ENCODE measurements at places on chromosomes 3 and 15.
A peak's percentile ranks its signal among the peaks of the same experiment; 100 is the strongest.

DNA sequence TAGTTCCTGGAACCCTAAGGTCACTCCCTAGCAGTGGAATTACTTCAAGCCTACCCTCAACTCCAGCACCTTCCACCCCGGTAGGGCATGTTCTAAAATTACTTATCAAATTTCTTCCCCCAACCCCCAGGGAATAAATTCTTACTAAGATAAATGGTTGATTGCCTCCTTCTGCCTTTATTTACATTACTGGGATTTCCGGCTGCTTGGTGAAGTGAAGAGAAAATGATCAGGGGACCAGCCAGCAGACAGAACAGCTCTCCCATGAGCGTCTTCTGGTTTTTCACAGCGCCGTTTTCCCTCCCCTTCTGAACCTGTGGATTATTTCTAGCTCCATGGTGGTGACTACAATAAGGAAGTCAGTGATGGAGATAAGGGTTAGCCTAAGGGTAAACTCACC lies 521.5 kb upstream of the PPP2R3A start:
- no peak for DNase-seq

DNA sequence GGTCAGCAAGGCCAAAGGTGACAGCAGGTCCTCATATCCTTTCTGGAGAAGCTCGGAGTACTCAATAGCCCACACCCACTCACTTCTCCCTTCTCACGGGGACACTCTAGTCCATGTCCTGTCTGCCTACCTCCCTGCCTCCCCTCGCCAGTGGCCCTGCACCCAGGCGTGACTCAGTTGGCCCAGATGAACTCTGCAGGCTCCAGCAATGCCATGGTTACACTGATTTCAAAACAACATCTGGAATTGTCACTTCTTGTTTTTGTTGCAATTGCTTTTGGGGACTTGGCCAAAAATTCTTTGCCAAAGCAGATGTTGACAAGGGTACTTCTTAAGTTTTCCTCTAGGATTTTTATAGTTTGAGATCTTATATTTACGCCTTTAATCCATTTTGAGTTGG lies 13.0 kb downstream of the IL16 start:
- DNase-seq = no peak

DNA sequence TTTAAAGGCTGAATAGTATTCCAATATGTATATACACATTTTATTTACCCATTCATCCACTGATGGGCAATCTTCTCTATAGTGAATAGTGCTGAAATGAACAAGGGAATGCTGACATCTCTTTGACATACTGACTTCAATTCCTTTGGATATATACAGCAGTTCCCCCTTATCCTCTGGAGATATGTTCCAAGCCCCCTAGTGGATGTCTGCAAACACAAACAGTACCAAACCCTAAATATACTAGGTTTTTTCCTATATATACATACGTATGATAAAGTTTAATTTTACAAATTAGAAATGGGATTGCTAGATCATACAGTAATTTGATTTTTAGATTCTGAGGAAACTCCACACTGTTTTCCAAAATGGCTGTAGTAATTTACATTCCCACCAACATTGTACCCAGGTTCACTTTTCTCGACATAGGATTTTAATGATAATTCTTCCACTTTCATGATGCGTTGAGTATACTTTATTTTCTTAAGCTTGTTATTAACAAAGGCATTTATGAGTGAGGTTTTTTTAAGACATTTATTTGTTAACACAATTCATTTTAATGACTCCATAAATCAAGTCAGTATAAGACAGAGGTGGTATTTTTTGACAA lies 38.2 kb downstream of the VPS13C start:
- DNase-seq = no peak

GRCh38 chr3:188449421-188449820 lies 295.5 kb downstream of the LPP start:
- DNase-seq = no peak

- DNase-seq = no peak
These were observed 197.3 kb downstream of the FHIT start for GRCh38 chr3:61053781-61054496.

DNA sequence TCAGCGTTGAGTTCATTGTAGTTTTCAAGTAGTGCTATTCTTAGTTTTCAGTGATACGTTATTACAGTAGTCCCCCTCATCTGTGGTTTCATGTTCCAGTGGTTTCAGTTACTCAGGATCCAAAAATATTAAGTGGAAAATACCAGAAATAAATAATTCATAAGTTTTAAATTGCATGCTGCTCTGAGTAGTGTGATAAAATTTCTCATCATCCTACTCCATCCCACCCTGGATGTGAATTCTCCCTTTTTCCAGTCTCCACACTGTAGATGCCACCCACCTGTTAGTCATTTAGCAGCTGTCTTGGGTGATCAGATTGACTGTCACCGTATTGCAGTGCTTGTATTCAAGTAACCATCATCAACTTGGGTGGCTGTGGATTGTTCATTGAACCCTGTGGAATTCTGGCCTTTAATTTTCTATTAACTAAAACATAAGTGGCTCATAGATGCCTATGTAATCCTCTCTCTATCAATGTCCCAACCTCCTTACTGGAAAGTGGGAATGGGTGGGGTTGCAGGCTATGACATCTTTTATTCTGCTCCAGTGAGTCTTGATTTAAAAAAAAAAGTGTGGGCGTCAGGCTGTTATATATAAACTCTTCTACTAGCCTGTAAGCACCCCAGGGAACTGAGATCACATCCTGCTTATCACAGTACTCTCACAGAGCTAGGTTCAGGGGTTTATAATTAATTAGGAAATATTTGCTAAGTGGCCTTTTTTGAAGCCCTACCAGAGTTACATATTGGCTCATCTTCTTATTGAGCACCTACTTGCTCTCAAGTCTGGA lies 97.5 kb downstream of the CFAP20DC start:
- DNase-seq = no peak

GRCh38 chr3:72811571-72811970 lies 36.7 kb downstream of the SHQ1 start:
- DNase-seq = no peak

DNA sequence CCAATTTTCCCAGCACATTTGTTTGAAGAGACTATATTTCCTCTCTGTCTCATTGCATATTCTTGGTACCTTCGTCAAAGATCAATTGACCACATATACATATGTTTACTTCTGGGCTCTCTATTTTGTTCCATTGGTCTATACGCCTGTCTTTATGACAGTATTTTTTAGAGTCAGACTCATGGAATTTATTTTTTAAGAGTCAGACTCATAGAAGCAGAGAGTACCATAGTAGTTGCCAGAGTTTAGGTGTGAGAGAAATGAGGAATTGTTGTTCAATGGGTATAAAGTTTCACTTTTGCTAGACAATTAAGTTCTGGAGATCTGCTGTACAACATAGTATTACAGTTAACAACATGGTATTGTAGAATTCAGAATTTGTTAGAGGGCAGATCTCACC lies 27.1 kb downstream of the PLA2G4F start:
- no peak for DNase-seq

GRCh38 chr15:63223463-63223862 lies 34.1 kb downstream of the RAB8B start:
- DNase-seq = no peak

DNA sequence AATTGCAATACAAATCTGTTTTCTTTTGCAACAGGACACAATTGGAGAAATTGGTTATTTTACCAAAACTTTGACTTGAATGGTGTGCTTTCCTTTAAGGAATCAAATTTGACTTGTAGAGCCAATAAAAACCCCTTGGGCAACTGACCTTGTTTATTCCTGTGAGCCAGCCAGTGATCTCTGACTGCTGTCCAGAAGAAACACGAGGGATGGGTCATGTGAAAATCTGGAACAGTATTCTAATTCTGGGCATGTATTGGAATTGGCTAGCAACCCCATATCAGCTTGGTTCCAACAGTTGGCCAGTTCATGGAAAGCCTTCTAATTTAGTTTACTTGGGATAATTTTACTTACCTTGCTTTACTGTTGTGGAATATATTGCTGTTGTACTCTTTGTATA lies 19.1 kb upstream of the HHATL start:
- no peak for DNase-seq

DNA sequence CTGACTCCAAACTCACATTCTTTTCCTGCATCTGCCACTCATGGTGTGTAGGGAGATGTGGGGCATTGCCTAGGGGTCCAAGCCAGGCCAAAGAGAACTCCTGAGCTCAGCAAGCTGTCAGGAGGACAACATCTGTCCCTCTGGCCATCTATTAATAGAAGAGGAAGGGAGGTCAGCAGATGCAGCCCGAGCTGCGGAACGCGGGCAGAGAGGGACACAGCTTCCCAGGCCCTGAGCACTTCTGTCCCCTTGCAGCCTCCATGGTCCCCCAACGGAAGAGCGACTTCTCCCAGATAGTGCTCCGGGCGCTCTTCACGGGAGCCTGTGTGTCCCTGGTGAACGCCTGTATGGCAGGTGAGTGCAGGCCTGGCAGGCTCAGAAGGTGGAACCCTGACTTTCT lies 37.3 kb upstream of the PDE8A start:
- no peak for DNase-seq

DNA sequence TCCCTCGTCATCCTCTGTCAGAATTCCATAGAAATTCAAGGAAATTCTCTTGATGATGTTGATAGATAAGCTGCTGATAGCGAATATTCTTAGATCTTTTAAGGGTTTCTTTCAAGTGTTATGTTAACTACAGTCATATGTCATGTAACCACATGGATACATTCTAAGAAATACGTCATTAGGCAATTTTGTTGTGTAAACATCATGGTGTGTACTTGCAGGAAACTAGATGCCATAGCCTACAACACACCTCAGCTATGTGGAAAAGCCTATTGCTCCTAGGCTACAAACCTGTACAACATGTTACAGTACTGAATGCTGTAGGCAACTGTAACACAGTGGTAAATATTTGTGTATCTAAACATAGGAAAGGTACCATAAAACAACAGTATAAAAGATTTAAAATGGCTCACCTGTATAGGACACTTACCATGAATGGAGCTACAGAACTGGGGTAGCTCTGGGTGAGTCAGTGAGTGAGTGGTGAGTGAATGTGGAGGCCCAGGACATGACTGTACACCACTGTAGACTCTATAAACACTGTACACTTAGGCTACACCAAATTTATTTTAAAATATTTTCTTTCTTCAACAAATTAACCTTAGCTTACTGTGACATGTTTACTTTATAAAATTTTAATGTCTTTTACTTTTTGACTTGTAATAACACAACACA lies 34.6 kb downstream of the GLDN start:
- peak; percentile 77 for DNase-seq

DNA sequence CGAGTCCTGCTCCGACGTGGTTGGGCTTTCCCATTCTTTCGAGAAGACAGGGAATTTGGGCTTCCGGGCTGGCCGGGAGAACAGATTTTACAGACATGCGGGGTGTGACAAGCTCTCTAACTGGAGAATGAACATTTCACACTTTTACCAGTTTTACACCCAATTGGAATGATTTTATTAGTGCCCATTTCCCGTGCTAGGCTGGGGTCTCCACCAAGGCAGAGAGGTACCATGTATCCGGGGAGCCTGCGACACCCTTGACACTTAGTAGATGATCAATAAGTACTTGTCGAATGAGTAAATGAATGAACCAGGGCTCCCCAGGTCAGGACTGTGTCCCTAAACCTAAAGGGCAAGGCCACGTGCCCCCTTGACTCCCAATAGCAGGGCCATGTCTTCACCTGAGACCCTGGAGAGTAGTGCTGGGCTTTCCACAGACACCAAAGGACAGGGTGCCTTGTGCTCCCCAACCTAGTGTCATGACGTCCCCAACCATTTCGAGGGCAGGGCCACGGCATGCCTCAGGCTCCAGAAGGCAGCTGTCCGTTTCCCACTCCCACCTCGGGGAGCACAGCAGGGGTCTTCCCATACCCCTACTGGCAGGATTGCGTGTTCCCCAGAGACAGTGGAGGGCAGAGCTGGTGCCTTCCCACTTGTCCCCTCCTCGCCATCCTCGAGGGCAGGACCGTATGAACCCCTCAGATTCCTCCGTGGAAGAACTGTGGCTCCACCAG lies 679 bp upstream of the MYD88 start:
- DNase-seq = no peak

GRCh38 chr3:101709126-101709525 lies 15.3 kb upstream of the CEP97 start:
- no peak for DNase-seq

- DNase-seq = no peak
These were observed 113.6 kb downstream of the NEO1 start for GRCh38 chr15:73165844-73166243.

- DNase-seq = no peak
These were observed 101.1 kb upstream of the IGF1R start for GRCh38 chr15:98547275-98547674.

- peak; percentile 93 for DNase-seq
These were observed 101.5 kb upstream of the CBLB start for GRCh38 chr3:105970283-105970682.

GRCh38 chr15:44545913-44546802 lies 9.2 kb downstream of the EIF3J start:
- peak; percentile 43 for DNase-seq

DNA sequence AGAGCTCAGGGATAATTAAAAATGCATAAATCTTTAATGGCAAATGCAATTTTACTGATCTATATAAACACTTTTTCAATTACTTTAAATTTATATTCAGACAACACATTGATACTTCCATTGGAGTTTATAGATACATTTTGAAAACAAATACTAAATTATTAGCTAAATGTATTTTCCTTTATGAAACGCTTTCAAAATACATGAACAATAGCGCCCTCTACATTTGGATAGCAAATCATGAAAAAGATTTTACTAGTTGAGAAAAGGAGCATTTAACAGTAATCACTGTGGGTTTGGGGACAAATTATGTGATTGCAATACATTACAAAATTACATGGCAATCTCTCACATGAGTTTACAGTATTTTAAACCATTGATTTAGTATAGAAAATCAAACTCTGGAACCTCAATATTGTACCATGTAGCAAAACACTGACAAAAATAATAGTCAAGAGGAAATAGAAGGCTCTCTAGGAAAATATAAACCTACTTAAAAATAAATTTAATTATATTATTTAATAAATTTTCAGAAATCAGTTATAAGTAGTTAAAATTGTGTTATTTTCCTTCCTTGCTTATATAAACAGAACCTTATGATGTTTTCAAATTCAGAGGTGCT lies 207.9 kb downstream of the ZIC1 start:
- DNase-seq = peak; percentile 7

DNA sequence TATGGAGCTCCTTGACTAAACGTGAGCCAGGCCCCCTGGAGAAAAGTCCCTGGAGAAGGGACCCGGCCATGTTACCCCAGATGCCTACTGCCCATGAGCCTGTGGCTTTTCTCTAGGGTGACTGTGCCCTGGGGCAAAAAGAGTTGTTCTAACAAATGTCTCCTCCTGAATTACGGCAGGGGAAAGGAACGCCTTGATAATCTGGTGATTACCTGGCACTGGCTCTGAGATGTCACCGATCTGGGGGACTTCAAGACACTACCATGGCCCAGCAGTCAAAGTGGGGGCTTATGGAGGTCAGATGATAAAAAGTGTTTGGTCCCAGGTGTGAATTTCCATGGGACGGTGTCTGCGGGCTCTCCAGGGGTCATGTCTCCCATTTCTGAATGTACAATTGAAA lies 140.7 kb downstream of the KLF13 start:
- DNase-seq = no peak

DNA sequence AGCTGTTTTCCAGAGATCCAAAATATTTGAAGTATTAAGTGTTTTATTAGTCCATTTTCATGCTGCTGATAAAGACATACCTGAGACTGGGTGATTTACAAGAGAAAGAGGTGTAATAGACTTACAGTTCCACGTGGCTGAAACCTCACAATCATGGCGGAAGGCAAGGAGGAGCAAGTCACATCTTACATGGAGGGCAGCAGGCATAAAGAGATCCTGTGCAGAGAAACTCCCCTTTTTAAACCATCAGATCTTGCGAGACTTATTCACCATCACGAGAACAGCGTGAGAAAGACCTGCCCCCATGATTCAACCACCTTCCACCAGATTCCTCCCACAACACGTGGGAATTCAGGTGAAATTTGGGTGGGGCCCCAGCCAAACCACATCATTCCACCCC lies 82.0 kb downstream of the KY start:
- no peak for DNase-seq
